ENCODE measurements at places on chromosomes 5 and 9.

DNA sequence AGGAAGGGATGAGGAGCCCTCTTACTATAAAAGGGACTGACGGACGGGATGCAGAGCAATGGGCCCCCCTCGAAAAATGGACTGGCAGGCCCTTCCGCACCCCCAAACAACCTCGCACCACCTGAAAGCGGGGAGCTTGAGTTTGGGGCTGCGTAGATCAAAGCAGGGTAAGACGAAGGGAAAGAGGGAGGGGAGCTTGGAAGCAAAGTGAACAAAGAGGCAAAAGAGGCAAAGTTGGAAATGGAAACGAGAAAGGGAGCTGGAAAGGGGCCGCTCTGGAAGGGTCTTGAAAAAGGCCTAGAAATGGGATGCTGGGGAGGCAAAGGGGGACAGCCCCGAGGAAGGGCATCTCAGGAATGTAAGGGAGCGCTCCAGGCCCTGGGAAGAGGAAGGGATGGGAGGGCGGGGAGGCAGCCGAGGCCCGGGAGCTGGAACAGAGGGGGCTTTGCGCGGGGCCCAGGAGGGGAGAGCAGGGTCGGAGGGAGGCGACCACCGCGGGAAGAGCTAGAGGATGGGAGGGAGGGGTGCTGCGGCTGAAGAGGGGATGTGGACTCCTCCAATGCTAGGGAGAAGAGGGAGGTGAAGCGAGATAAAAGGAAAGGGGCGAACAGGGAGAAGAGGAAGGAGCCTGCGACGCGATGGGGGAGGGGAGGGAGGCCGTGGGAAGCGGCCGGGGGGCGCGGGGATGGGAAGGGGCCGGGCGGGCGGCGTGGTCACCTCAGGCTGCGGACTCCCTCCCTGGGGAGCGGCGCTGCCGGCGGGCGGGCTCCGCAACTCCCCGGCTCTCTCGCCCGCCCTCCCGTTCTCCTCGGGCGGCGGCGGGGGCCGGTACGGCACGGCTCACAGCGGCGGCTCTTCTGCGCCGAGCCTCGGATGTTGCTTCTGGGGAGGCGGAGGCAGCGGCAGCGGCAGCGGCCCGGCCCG is 577 bp downstream of the RNF145 start:
- DNase-seq = no peak

- no peak for DNase-seq
Measured at GRCh38 chr5:147037515-147038205, 159.1 kb upstream of the PPP2R2B start.

GRCh38 chr5:24606971-24607370 is 37.8 kb downstream of the CDH10 start:
- no peak for DNase-seq

- no peak for DNase-seq
Measured at GRCh38 chr9:124795881-124796431, 19.0 kb downstream of the OLFML2A start.

GRCh38 chr5:179805529-179806249 is 977 bp downstream of the MGAT4B start:
- DNase-seq = no peak

DNA sequence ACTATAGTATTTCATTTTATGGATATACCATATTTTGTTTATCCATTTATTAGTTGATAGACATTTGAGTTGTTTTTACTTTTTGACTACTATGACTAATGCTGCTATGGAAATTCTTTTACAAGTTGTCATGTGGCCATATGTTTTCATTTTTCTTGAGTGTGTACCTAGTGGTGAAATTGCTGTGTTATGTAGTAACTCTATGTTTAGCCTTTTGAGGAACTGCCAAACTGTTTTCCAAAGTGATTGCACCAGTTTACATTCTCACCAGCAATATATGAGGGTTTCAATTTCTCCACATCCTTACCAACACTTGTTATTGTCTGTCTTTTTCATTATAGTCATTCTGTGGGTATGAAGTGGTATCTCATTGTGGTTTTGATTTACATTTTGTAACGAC is 75.4 kb downstream of the GRIA1 start:
- no peak for DNase-seq

DNA sequence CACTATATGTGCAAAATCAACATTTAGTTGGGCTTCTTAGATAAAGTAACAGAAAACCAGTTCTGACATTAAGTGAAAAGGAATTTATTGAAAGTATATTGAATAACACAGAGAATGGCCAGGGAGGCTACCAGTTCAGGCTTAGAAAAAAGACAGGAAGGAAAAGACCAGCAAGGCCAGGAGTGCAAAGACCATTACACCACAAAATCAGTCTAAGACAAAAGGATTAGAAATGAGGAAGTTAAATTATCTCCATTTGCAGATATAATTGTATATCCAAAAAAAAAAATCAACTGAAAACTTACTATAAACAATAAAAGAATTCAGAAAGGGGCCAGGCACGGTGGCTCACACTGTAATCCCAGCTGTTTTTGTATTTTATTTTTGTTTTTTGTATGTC is 4.8 kb upstream of the TEX10 start:
- no peak for DNase-seq

DNA sequence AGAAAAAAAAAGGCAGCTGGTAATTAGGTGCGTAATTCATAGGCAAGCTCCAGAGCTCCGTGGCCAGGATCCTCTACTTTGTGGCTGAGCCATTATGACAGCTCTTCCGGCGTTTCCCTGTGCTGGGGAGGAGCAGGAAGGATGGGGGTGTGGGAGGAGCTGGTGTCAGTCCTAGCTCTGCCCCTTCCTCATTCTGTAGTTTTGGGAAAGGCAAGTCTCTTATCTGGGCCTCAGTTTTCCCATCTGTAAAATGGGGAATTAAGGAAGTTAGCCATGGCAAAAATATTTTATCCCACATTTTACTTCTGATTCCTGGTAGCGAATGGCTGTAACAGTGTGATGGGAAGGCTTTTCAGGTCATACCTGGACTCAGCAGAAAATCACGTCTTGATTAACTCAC is 81.1 kb downstream of the SEC61B start:
- DNase-seq = no peak

GRCh38 chr9:129182625-129183494 is 4.8 kb upstream of the IER5L start:
- no peak for DNase-seq

DNA sequence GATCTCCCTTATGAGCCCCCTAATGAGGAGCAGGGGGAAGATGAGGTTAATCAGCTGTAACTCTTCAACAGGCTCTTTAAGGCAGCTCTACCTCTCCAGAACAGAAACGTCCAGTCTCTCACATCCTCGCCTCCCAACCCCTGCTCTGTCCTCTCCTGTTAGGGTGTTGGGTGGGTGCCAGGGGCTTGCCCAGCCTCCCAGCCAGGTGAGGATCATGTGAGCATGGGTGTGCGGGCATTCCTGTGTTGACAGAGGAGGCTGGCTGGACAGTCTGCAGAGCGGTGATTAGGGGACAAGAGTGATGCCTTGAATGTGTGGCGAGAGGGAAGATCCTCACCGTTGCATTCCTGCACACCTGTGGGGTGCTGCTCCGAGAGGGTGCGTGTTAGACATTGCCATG is 51.7 kb downstream of the CCDC180 start:
- DNase-seq = no peak

GRCh38 chr9:122116040-122116439 is 22.9 kb upstream of the TTLL11 start:
- DNase-seq = no peak

DNA sequence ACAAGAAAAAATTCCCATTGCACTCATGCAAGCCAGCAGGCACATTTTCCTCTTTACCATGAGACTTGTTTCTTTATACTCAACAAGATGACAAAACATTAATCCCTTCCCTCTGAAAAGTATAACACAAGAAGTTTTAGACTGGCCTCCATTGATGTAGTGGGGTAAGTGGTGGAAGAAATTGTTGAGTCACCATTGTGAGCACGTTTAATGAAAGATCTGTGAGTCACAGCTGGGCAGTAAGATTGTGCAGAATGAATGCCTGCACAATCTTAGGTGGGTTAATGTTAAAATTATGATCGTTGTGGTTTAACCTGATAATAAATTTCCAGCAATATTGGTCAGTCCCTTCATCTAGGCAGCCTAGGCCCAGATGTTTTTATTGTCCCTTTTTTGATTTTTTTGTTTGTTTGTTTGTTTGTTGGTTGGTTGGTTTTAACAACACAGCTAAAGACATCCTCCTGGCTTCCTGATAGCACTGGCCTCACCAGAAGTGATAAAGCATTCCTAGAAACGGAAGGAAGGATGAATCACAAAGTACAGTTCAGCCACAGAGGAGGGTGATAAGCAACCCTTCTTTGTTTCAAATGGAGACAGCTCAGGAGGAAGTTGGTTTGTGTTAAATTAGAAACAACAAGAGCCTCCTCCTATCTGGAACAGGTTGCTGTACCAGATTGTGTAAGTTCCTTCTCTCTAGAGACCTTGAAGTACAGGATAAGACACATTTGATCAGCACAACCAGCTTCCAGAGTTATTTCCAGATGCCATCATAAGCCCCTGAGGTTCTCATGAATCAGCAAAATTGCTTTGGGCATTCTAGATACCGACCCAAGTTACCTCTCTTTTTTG is 40.3 kb downstream of the SLC24A2 start:
- DNase-seq = no peak

DNA sequence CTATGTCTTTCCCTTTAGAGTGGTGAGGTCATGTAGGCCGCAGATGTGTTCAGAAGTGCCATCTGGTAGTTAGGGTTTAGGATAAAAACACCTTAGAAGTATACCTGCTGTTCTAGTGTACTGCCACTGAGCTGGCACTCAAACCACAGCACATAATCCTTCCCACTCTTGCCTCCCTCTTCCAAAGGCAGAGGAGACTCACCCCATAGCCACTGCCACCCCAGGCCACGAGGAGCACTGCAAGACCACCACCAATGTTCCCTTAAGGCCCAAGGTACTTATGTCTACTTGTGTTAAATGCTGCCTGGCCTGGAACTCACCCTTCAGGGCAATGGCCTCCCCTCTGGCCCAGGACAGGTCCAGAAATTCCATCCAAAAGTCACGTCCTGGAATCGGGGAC is 379.5 kb upstream of the EDIL3 start:
- DNase-seq = no peak

Measured in vagina (tissue), 2 donors.